ENCODE measurements at places on chromosomes 12 and 14.

GRCh38 chr14:51834240-51834639 lies 26.2 kb upstream of the GNG2 start:
- DNase-seq, result no peak

GRCh38 chr12:105850103-105850968 lies 288.4 kb downstream of the NUAK1 start:
- DNase-seq, result no peak

- DNase-seq, result no peak
Observed at GRCh38 chr12:52121824-52122539, 42.5 kb downstream of the SMIM41 start.

- no peak for DNase-seq
Observed at GRCh38 chr14:56630707-56631106, 51.1 kb downstream of the TMEM260 start.

DNA sequence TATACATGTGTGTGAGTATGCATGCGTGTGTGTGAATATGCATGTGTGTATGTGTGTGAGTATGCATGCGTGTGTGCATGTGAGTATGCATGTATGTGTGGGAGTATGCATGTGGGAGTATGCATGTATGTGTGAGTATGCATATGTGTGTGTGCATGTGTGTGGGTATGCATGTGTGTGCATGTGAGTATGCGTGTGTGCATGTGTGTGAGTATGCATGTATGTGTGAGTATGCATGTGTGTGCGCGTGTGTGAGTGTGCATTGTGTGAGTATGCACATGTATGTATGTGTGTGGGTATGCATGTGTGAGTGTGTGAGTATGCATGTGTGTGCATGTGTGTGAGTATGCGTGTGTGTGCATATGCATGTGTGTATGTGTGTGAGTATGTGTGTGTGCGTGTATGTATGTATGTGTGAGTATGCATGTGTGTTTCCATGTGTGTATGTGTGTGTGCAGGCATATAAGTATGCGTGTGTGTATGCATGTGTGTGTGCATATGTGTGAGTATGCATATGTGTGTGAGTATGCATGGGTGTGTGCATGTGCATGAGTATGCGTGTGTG lies 97.9 kb upstream of the MED13L start:
- no peak for DNase-seq

DNA sequence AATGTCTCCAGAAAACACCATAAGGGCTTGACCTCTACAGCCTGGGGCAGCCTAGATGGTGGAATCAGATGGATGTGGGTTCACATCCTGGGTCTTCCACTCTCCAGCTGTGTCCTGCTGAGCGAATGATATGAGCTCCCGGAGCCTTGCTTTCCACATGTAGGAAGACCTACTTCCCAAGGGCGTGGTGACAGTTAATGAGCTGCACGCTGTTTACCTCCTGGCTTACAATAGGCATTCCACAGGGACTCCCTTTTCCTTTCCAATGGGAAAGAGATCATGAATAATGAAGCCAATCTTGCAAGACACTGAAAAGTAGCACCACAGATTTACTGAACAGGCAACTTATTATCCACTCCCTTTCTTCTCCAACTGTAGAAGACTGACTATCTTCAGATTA lies 46.1 kb downstream of the TMTC1 start:
- no peak for DNase-seq

- no peak for DNase-seq
Observed at GRCh38 chr12:69046363-69046762, 113.4 kb upstream of the CPM start.

DNA sequence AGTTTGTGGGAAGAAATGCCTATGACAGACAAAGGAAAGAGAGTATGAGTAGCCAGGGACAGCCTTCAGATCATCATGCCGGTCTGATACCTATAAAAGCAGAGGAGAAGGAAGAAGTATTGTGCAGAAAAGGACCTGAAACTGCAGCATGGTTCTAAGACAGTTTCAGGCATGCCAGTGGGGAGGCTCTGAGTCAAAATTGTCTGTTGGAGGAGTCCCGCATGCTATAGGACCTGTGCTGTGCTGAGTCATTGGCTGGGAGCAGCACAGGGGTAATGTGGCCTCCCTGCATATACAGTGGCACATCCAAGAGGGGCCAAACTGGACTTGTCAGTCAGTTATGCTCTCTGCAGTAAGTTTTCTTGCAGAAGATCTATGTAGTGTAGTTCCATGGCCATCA lies 40.7 kb downstream of the NEUROD4 start:
- DNase-seq, result no peak

DNA sequence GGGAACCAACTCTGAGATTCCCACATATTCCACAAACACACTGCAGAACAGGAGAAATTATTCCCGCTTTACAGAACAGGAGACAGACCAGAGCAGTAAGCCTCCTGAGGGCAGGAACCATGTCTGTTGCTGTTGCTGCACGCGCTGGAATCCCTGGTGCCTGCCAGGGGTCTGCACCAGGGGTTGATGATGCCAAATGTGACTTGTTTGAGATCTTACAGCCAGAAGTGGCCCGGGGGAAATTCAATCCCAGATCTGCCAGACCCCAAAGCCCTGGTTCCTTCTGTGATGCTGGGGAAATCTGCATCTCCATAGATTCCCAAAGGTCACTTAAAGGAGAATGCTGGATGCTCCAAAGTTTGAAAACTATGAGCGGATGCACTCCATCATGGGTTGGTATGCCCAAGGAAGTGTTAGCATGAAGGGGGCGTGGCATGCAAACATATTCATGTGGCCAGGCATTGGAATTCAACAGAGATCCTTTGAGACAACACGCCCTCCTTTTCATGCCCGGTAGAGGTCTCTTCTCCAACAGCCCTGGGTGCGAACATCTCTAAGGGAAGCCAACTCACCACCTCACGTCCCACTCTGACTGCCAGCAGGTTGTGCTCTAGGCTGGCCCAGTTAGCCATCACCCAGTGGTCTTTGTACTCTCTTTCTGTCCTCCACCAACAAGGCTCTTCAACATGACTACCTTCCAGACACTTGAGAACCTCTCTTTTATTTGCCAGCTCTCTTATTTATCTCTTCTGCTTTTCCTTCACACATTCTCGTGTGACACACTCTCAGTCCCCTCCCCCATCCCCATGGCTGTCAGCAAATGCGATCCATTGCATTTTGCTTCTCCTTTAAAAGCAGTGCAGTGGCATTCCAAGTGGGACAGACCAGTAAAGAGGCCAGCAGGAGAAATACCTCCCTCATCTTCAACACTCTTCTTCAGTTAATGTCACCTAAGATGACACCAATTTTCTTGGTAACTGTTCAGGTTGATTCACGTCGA lies 131.3 kb downstream of the ZFP36L1 start:
- peak; percentile 52 for DNase-seq

DNA sequence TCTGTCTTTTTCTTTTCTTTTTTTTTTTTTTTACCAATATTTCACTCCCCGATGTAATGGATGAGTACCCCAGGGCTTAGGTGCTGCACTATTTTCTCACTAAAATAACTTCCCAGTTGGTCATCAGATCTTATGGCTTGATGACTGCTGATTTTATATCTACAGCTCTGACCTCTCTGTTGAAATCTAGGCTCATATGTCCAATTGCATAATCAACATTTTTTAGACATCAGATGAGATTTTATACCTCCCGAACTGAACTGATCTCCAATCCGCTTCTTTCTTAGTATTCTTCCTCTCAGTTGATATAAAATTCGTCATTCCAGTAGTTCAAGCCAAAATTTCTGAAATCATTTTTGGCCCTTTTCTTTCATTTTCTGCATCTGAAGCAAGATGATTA lies 1236.5 kb downstream of the SLC16A7 start:
- no peak for DNase-seq

- no peak for DNase-seq
Observed at GRCh38 chr12:304805-305204, 42.2 kb upstream of the SLC6A13 start.

DNA sequence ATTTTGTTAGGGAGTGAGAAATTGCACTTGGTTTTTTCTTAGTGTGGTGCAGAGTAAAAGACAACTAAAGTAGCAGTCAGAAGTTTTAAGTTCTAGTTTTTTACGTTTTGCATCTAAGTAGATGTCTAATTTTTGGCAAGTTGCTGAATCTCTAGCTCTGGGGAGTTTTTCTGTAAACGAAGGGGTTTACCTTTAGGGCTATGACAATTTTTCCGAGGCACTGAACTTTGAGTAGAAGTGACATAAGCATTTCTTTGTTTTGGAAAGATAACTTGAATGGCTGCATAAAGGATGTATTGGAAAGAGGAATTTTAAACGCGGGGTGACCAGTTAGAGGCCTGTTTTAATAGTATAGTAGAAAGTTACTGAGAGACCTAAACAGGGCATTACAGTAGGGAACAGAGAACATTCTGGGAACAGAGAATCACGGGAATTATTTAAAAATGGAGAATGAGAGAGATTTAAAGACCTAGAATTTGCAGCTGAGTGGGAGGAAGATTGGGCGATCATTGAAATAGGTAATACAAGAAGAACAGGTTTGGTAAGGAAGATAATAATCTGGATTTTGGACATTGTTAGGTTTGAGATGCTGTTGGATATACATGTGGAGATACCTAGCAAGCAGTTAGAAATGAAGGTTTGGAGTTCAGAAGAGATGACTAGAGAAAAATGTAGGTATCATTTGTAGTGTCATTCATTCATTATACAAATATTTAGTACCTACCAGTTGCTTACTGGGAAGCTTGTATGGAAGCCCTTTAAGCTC lies 1.2 kb downstream of the ZNF410 start:
- DNase-seq, result no peak

GRCh38 chr12:103386451-103386850 lies 109.3 kb downstream of the C12orf42 start:
- no peak for DNase-seq

DNA sequence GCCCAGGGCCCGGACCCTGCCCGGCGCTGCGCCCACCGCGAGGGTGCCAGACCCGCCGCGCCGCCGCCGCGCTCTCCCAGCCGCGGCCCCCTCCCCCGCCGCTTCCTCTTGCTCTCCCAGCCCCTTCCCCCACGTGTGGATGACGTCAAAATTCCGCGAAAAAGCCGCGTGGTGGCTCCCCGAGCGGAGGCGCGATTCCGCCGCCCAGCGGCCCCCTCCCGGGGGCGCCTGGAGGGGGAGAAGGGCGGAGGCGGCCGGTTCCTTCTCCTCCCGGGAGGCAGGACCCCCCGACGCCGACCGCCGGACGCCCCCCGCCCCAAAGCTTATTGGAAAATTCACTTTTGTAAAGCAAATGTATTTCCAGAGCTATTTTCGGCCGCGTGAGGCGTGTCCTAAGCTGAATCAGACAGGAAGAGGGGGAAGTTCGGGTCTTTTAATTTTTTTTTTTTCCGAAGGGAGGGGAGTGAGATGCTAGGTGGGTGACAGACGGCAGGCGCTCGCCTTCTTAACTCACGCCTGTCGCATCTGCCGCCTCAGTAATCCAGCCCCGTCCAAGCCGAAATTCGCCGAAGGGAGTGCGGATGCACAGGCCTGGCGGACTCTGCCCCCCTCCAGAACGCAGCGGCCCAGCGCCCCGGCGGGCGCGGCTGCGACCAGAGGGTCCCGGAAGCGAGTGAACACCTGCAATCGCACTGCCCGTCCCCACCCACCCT lies 4.1 kb upstream of the CCND2 start:
- DNase-seq, result no peak

GRCh38 chr14:22887990-22888378 lies 5.0 kb downstream of the REM2 start:
- no peak for DNase-seq

- DNase-seq, result no peak
Observed at GRCh38 chr14:76237349-76237990, 85.7 kb downstream of the GPATCH2L start.

DNA sequence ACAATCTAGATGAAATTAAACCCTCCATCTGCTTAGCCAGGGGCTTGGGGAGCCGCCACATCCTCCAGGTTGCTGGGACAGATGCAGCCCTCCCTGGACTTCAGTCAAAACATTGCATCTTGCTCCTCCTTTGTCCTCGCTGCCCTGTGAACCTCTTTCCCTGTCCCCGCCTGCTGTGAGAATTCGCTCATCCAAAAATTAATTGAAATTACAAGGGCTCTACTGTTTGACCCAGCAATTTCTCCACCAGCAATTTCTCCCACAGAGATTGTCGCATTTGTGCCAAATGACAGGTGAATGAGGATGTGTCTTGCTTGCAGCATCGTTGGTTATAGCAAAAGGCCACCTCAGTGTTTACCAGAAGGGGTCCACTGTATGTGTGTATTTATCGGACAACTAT lies 5.0 kb upstream of the POP5 start:
- no peak for DNase-seq

- peak; percentile 89 for DNase-seq
Observed at GRCh38 chr12:1282670-1283315, 291.8 kb downstream of the ERC1 start.

GRCh38 chr12:26264215-26264838 lies 69.0 kb downstream of the SSPN start:
- DNase-seq, result no peak

DNA sequence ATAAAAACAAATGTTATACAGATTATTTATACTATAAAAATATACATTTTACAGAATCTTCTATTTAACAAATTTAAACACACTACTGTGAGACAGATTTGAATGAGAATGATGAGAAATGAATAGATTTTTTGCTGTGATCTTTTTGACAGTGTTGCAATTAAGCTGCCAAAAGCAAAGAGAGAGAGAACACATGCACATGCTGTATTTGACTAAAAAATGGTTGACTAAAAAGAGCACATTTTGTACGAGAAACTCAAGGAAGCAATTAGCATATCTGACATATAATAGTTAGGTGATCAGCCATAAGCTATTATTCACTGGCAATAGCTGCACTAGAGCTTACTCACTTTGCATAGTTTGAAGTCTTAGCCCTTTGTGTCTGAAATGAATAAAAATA lies 115.8 kb downstream of the SYT10 start:
- DNase-seq, result no peak

- DNase-seq, result no peak
Observed at GRCh38 chr12:50564237-50564947, 59.6 kb downstream of the DIP2B start.

- no peak for DNase-seq
Observed at GRCh38 chr12:5309654-5310053, 122.3 kb upstream of the NTF3 start.

GRCh38 chr12:111494676-111495075 lies 89.0 kb downstream of the SH2B3 start:
- DNase-seq, result no peak

DNA sequence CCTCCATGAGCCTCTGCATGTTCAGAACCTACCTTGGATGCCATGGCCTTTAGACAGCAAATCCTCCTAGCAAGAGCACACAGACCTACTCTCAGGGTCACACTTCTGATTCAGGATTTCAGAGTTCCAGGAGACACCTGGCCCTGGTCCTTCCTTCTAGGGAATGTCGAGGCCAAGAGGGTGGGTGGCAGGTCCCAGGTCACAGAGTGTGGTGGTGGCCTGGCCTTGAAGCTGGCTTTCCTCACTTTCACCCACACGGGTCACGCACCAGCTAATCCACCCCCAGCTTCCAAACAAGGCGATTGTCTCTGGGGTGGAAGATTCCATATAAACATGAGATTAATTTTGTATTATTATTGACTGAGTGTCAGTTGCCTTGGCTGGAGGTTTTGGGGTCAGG lies 328.3 kb upstream of the RTL1 start:
- DNase-seq, result no peak

- no peak for DNase-seq
Observed at GRCh38 chr14:92435154-92435553, 78.4 kb upstream of the RIN3 start.

Measured in vagina (tissue), 2 donors.